Lung (tissue), 17 donors: ENCODE measurements at places on chromosomes 3 and 15. TPM values are rescaled to one million over a fixed set of nuclear protein-coding genes. Genes with fewer than 3 reads are reported as not detected.

AADACL2 gene
- not detected for total RNA-seq

PPP1R14D gene
- total RNA-seq: not detected

GCNT3 gene
- 3.7 TPM for total RNA-seq

DNA sequence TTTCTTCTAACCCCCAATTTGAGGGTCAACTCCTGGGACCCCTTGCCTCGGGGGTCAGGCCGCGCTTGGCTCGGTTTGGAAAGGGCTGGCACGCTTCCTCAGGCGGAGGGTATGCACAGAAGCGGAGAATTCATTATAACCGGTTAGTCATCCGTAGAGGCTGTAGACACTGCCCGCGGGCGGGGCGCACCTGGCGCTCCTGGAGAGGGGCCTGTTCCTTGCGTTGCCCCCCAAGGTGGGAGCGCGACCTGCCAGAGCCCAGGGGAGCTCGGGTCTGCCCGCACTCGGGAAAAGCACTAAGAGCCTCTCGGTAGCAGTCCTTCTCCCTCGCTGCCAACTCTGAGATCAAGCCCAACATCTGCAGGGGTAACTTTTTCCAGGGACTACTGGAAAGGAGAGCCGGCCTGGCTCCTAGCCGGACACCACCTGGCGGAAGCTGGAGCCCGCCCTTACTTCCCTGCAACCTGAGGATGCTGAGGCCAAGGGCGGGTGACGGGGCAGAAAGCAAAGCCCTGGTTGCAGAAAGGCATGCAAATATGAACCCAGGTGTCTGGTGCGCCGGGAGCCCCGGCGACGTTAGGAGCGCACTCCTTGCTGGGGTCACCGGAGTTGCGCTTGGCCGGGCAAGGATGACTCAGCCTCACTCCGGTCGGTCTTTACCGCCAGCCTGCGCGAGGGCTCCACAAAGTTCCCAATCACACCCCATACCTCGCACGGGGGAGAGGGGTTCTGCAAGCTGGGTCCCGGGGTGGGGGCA, 1.5 kb upstream of the CACNA2D3 start:
- peaks cover 22% of the 10 kb centered on the region for H3K4me1 ChIP-seq
- no peak overlapping the region for H3K27ac ChIP-seq
- DNase-seq: no peak
- no peaks in the 10 kb centered on the region for H3K36me3 ChIP-seq
- no peak overlapping the region for H3K4me3 ChIP-seq
